ENCODE measurements at places on chromosomes 3 and 15. TPM values are rescaled to one million over a fixed set of nuclear protein-coding genes. Genes with fewer than 3 reads are reported as not detected.
A peak's percentile ranks its signal among the peaks of the same experiment; 100 is the strongest.

GRCh38 chr3:189836795-189837194 is 205.6 kb downstream of the TP63 start:
- H3K27ac ChIP-seq: no peak overlapping the region
- no peaks in the 10 kb centered on the region for H3K4me1 ChIP-seq
- H3K36me3 ChIP-seq: no peaks in the 10 kb centered on the region
- no peak overlapping the region for H3K4me3 ChIP-seq
- DNase-seq: no peak

DNA sequence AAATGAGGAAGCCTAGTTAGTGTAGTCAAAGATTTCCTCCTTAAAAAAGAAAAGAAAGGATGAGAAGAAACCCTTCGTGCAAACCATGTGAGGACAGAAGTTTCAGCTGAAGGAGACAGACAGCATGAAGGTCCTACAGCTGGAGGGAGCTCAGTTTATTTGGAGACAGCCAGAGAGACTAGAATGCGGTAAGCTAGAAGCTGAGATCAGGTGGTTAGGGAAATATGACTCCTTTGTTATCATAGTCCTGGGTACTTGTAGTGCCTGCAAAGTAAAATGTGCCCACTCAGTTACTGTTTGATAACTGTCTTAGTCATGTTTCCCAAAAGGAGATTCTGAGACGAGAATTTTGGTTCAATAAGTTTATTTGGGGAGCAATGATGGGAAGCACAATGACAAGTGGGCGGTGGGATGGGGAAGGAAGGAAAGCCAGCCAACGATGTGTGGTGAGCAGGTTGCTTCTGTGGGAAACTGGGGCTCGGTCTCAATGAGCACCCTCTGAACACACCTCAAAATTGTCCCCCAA is 178.8 kb upstream of the SNTN start:
- no peaks in the 10 kb centered on the region for H3K27me3 ChIP-seq
- DNase-seq: peak; percentile 34
- no peak overlapping the region for H3K27ac ChIP-seq
- H3K4me3 ChIP-seq: no peak overlapping the region

- H3K27ac ChIP-seq: no peak overlapping the region
- no peaks in the 10 kb centered on the region for H3K27me3 ChIP-seq
- DNase-seq: no peak
These were observed 151.1 kb downstream of the CTNNB1 start for GRCh38 chr3:41350441-41350840.

DNA sequence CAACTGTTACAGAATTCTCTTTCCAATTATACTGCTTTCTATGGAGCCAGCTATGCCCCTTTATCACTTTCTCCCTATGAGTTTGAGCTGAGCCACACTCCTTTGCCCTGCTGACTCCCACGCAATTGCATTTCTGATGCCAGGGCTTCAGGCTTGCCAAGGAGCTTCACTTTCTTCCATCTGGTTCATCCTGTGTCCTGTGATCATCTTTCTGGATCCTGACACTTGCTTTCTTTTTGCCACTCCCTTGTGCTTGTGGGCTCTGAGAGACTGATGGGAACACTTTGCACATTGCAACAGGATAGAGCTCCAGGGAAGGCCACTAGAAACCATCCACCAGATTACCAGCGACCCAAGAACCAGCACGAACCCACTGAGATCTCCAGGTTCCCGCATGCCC is 77.0 kb upstream of the SEC13 start:
- no peak for DNase-seq
- no peaks in the 10 kb centered on the region for H3K36me3 ChIP-seq
- no peaks in the 10 kb centered on the region for H3K4me1 ChIP-seq

DNA sequence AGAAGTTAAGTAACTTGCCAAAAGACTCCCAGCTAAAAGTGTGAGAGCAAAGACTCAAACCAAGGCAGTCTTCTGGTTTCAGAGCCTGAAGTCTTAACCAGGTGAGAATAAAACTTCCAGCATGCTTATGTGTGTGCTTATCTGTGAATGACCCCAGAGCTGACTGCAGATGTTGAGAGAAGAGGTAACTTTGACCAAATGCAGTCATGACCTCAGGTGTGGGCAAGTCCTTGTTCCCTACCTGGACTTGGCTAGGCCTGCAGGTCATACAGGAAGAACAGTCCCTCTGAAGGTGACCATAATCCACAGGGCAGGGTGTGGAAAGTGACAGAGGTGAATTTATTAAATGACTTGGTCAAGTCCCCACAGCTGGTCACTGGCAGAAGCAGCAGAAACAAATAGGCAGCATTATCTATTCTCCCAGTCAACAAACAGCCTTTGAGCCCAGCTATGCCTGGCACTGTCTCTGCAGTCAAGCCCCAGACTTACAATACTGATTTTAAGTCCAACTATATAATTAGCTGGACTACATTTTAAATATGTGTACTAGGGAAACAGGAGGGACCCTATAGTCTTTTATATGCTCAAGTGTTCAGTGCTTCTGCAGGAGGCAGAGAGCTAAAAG is 3.0 kb upstream of the CPEB1 start:
- no peaks in the 10 kb centered on the region for H3K27me3 ChIP-seq
- no peak overlapping the region for H3K4me3 ChIP-seq
- no peaks in the 10 kb centered on the region for H3K36me3 ChIP-seq
- no peak for DNase-seq
- H3K27ac ChIP-seq: no peak overlapping the region

GRCh38 chr3:109644332-109644731 is 307.0 kb upstream of the DPPA4 start:
- no peaks in the 10 kb centered on the region for H3K4me1 ChIP-seq
- no peak overlapping the region for H3K4me3 ChIP-seq
- H3K36me3 ChIP-seq: no peaks in the 10 kb centered on the region

GRCh38 chr15:46930426-46930825 is 786.9 kb upstream of the SEMA6D start:
- H3K36me3 ChIP-seq: no peaks in the 10 kb centered on the region
- no peak overlapping the region for H3K4me3 ChIP-seq
- no peak overlapping the region for H3K27ac ChIP-seq

- no peaks in the 10 kb centered on the region for H3K36me3 ChIP-seq
- H3K27me3 ChIP-seq: no peaks in the 10 kb centered on the region
- H3K27ac ChIP-seq: no peak overlapping the region
- no peaks in the 10 kb centered on the region for H3K4me1 ChIP-seq
- H3K4me3 ChIP-seq: no peak overlapping the region
These were observed 168.1 kb downstream of the XXYLT1 start for GRCh38 chr3:195102609-195103467.

- no peaks in the 10 kb centered on the region for H3K4me1 ChIP-seq
- DNase-seq: no peak
- no peaks in the 10 kb centered on the region for H3K27me3 ChIP-seq
- H3K27ac ChIP-seq: no peak overlapping the region
- no peak overlapping the region for H3K4me3 ChIP-seq
- H3K36me3 ChIP-seq: no peaks in the 10 kb centered on the region
These were observed 320.1 kb downstream of the ZNF621 start for GRCh38 chr3:40844896-40845295.

- H3K27me3 ChIP-seq: no peaks in the 10 kb centered on the region
- no peaks in the 10 kb centered on the region for H3K4me1 ChIP-seq
- H3K27ac ChIP-seq: no peak overlapping the region
- no peaks in the 10 kb centered on the region for H3K36me3 ChIP-seq
- DNase-seq: no peak
These were observed 392.0 kb downstream of the IL20RB start for GRCh38 chr3:137349557-137350348.

GRCh38 chr3:140097874-140098635 is 163.1 kb downstream of the CLSTN2 start:
- no peaks in the 10 kb centered on the region for H3K36me3 ChIP-seq
- H3K27ac ChIP-seq: no peak overlapping the region
- H3K4me3 ChIP-seq: no peak overlapping the region
- peaks cover 5% of the 10 kb centered on the region for H3K4me1 ChIP-seq
- no peaks in the 10 kb centered on the region for H3K27me3 ChIP-seq
- DNase-seq: no peak

DNA sequence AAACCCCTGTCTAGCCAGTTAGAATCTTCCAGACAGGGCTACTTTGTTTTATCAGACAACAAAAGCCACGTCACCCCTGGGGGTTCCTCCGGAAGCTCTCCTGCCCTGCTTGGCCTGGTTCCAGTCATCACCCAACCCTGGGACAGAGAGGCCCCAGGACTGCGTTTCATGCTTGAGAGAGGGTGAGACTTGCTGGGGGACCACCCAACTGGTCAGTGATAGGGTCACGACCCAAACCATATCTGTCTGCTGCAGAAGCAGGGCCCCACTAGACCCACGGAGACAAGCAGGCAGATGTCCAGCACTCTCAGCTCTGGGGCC is 1.2 kb downstream of the NT5DC2 start:
- DNase-seq: no peak
- H3K27me3 ChIP-seq: no peaks in the 10 kb centered on the region
- H3K36me3 ChIP-seq: no peaks in the 10 kb centered on the region
- H3K4me1 ChIP-seq: peaks cover 49% of the 10 kb centered on the region
- H3K4me3 ChIP-seq: peak overlapping the region; percentile 70

- no peak overlapping the region for H3K27ac ChIP-seq
- H3K36me3 ChIP-seq: no peaks in the 10 kb centered on the region
- no peaks in the 10 kb centered on the region for H3K4me1 ChIP-seq
- no peaks in the 10 kb centered on the region for H3K27me3 ChIP-seq
These were observed 53.0 kb downstream of the ARHGEF3 start for GRCh38 chr3:56748663-56749231.

DNA sequence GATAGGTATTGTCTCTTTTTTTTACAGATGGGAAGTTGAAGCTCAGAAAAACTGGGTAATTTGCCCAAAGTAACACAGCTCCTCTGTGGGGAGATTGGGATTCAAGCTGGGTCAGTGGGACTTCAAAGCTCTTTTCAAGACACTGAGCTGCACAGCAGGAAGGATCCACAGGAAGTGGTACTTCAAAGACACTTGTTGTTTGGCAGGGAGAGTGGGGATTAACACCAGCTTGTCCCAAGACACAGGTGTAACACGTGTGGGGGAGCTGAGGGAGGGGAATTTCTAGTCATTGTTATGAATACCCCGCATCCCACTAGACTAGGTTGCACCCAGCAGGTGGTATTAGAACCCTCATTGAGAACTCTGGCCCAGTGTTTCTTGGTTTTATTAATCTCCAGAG is 116.0 kb downstream of the FOXB1 start:
- H3K4me1 ChIP-seq: peaks cover 11% of the 10 kb centered on the region
- H3K4me3 ChIP-seq: no peak overlapping the region
- H3K36me3 ChIP-seq: no peaks in the 10 kb centered on the region
- no peak overlapping the region for H3K27ac ChIP-seq

DNA sequence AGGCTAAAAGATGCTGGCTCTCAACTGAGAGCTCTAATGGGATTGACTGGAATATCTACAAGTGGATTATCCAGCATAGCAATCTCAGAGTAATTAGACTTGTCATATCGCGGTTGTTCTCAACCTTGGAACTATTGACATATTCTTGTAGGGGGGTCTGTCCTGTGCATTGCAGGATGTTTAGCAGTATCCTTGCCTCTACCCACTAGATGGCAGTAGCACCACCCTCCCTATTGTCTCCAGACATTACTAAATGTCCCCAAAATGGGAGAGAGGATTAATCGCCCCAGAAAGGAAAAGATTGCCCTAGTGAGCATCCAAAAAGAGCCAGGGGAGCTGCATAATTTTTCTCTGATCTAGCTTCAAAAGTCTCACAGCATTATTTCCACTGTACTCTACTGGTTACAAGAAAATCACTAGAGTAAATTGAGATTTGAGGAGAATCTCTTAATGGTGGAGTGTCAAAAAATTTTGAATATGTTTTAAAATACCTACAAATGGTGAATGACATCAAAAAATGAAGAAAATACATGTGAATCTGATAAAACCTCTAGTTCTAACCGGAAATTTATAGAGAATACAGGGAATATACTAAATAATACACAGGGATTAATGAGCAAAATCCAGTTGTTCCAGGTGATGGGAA is 388.2 kb upstream of the AGTR1 start:
- H3K4me1 ChIP-seq: no peaks in the 10 kb centered on the region
- no peak for DNase-seq
- H3K4me3 ChIP-seq: no peak overlapping the region
- H3K27ac ChIP-seq: no peak overlapping the region
- H3K36me3 ChIP-seq: no peaks in the 10 kb centered on the region
- no peaks in the 10 kb centered on the region for H3K27me3 ChIP-seq

DNA sequence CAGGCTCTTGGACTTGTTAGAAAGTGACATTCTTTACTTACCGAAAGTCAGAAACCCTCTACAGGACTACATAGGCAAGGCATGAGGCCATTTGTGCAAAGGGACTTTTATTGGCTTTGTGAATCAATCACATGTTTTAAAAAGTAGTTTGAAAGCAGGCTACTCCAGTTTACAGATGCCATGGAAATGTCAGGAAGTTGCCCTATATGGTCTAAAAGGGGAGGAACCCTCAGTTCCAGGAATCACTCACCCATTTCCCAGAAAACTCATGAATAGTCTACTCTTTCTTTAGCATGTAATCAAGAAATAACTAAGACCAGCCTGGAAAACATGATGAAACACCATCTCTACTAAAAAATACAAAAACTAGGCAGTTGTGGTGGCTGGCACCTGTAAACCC is 51.0 kb upstream of the MKRN3 start:
- H3K4me3 ChIP-seq: no peak overlapping the region
- H3K4me1 ChIP-seq: no peaks in the 10 kb centered on the region
- no peaks in the 10 kb centered on the region for H3K27me3 ChIP-seq
- no peak for DNase-seq
- H3K27ac ChIP-seq: no peak overlapping the region
- no peaks in the 10 kb centered on the region for H3K36me3 ChIP-seq

DNA sequence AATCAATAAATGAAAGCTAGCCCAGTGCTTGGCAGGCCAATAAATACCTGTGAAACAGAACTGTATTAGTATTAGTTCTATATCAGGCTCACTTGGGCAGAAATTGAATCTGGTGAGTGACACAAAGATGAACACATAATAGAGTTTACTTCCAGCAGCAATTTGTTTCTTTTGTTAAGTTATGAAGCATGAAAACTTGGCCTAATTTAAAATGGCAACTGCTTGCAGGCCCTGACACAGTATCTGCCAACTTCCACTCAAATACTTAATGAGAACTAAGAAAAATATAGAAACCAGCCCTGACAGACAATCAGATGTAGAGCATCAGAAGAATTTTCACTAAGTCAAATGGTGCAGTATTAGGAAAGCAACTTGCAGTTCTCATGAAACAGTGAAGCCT is 37.6 kb upstream of the LRIG1 start:
- DNase-seq: no peak
- no peaks in the 10 kb centered on the region for H3K36me3 ChIP-seq
- H3K27me3 ChIP-seq: no peaks in the 10 kb centered on the region

GRCh38 chr15:81309647-81310450 is 14.1 kb downstream of the STARD5 start:
- H3K27ac ChIP-seq: no peak overlapping the region
- H3K27me3 ChIP-seq: no peaks in the 10 kb centered on the region
- DNase-seq: no peak
- H3K4me1 ChIP-seq: peaks cover 19% of the 10 kb centered on the region
- peaks cover 9% of the 10 kb centered on the region for H3K36me3 ChIP-seq
- H3K4me3 ChIP-seq: no peak overlapping the region

- H3K4me1 ChIP-seq: no peaks in the 10 kb centered on the region
- no peak for DNase-seq
- H3K27ac ChIP-seq: no peak overlapping the region
- no peak overlapping the region for H3K4me3 ChIP-seq
These were observed 37.2 kb upstream of the FHIT start for GRCh38 chr3:61288446-61288845.

The KAT2B gene
- total RNA-seq: 57.2 TPM

The NEK10 gene
- 1.6 TPM for total RNA-seq

The MYEF2 gene
- 6.4 TPM for total RNA-seq

The LMCD1 gene
- total RNA-seq: 13.9 TPM

The ABTB1 gene
- 27.9 TPM for total RNA-seq

The STX19 gene
- not detected for total RNA-seq

The MYL3 gene
- total RNA-seq: not detected
